ENCODE measurements at places on chromosomes 13 and 19.

GRCh38 chr19:3145909-3146676, 10.3 kb downstream of the GNA15 start:
- no peak for DNase-seq

GRCh38 chr13:86601351-86601750, 802.1 kb upstream of the SLITRK6 start:
- no peak for DNase-seq

DNA sequence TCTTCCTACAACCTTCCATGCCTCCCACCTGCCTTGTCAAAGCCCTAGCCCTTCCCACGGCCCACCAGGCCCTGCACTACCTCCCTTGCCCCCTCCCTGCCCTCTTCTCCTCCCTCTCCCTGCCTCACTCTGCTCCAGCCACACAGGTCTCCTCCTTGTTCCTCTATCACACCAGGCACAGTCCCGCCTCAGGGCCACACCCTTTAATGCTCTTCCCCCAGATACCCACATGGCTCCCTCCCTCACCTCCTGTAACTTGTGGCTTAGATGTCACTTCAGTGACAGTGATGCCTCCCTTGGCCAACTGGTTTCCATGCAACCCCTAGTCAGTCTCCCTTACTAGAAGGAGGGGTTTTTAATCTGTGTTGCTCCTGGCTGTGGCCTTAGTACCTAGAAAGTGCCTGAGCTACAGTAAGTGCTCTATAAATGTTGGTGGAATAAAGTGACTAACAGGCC, 1.3 kb downstream of the SIRT6 start:
- no peak for DNase-seq

GRCh38 chr13:76293346-76293745, 592.9 kb downstream of the KCTD12 start:
- no peak for DNase-seq

GRCh38 chr13:84739021-84739420, 856.7 kb upstream of the SLITRK1 start:
- DNase-seq: no peak

DNA sequence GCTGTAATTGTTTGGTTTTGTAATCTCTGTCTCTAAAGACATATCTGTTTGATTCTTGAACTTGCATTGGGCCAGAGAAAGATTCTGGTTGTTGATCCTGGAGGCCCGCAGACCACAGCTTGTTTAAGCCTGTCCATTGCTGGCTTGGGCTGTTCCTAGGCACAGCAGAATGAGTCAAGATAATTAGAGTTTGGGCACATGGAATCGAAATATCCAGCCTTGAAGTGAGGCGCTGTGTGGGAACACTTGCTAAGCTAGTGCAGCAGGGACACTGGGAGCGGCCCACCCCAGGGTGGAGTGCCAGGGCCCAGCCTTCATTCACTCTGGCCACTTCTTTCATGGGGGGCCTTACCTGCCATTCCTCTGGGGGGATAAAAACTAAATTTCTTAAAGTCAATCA, 219.7 kb downstream of the LMO7 start:
- DNase-seq: no peak

- no peak for DNase-seq
Observed at GRCh38 chr19:55284405-55285058, 735 bp downstream of the BRSK1 start.

DNA sequence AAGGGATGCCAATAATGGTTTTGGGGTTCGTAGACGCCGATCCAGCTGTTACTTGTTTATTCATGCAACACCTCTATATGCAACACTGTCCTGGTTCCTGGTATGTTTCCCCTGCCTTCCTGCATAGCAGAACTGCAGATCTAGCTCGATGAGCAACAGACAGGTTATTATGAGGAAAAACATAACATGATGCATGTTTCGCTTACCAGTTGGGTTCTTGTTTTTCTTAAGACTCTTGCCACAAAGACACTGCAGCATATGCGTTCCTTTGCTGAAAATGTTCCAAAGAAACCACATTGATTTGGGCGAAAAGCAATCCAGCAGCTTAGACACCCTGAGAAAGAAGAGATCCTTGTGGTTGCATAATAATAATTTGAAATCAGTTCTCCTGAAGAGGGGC, 583 bp downstream of the FGF14 start:
- DNase-seq: no peak

DNA sequence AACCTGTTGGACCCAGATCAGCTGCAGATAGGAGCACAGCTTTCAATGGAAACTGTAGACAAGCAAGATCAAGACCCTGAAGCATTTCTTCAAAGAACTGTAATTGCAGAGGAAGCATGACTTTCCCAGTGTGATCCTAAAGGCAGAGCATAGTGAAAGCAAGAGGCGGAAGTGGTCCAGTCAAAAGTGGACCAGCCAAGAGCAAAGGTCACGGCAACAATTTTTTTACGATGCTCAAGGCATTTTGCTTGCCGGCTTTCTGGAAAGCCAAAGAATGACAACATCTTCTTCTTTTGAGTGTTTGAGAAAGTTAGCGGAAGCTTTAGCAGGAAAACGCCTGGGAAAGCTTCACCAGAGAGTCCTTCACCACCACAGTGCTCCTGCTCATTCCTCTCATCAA, 111.6 kb downstream of the RNF17 start:
- no peak for DNase-seq
